Stimulated activated CD4-positive, alpha-beta T cell treated with anti-CD3 and anti-CD28 coated beads, Interleukin-15, amount 100 ng/mL, for 1 hour (primary cell): ENCODE measurements at places on chromosomes 5 and 9.

DNA sequence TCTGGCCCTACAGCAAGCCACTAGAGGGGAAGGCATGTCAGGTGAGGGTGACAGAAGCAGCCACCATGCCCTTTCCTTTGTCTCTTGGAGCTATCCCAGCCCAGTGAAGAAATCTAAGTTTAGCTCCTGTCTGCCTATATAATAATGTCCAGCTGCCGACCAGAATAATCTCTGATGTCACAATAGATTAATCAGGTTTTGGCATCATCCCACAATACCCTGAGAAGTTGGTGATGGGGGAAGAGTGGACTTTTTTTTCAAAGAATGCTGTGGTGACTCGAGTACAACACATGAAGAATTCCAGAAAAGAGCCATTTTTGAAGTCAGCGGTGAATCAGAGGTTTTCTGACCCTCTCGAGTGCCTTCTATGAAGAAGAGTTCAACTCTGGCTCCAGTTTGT lies 1.7 kb upstream of the TSLP start:
- DNase-seq = no peak

DNA sequence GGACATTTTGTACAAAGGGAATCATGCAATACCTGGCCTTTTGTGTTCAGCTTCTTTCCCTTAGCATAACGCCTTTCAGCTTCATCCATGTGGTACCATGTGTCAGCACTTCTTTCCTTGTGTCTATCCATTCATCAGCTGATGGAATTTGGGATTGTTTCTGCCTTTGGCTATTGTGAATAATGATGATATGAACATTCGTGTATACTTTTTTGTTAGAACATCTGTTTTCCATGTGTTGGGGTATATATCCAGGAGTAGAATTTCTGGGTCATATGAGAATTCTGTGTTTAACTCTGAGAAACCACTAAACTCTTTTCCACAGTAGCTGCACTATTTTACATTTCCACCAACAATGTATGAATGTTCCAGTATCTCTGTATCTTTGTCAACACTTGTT lies 14.8 kb upstream of the PRRC2B start:
- no peak for DNase-seq

GRCh38 chr5:180540050-180540694 lies 46.0 kb downstream of the CNOT6 start:
- no peak for DNase-seq

DNA sequence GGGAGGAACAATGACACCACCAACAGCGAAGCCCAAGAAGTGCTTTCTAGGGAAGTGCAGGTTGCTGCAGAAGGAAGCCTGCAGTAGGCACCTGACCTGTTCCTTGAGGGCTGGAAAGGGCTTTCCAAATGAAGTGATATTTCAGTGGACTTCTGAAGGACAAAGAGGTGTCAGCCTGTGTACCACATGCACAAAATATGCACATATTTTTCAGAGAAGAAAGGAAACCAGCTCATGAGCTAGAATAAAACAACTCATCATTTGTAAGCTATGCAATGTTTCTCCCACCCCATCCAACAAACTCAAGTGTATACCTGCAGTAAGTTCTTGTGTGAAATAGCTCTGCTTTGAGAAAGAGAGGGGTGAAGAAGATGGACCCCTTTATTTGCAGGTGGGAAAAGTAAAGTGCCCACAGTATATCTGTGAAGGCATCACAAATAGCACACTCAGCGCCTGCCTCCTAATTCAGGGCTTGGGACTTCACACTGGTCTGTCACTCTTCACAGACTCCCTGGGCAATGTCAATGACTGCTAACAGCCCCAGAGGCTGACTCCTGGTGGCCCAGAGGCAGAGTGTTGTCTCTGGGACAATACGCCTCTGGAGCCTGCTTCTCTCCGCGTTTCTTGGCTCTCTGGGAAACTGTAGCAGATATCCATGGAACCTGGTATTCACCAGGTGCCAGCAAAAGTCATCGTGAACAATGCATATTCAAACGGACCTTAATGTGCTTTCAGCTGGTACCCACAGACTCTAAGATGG lies 198.1 kb upstream of the EFNA5 start:
- no peak for DNase-seq

GRCh38 chr5:149419859-149420544 lies 40.9 kb upstream of the IL17B start:
- DNase-seq = no peak

DNA sequence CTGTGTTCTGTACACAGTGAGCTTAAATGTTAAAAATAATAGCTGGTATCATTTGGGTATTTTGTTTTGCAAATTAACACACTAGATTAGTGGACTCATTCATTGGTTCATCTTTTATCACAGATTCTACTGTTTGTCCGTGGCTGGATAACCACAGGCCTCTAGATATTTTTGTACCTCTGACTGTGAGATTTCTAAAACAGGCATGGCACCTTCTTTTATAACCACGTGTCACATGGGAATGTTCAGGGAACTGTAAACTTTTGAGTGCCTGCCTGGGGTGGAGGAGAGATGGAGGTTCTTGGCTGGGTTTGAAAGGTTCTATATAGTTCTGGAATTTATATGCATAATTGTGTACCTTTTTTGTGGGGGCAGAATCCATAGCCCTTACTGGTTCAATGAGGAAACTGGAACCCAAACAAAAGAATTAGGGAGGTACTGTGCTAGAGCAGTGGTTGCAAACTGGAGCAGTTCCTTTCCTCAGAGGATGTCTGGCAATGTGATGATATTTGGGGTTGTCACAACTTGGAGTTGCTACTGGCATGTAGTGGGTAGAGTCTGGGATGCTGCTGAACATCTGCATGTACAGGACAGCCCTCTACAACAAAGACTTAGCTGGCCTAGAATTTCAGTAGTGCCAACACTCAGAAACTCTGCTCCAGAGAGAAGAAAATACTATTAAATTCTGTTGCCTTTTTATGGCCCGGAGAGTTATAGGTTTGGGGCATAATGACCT lies 16.9 kb downstream of the TLE4 start:
- no peak for DNase-seq

- no peak for DNase-seq
Observed at GRCh38 chr5:111697881-111698757, 58.9 kb downstream of the NREP start.
